Stimulated activated CD8-positive, alpha-beta memory T cell treated with anti-CD3 and anti-CD28 coated beads, Interleukin-4, amount 100 ng/mL, for 1 hour (primary cell): ENCODE measurements at places on chromosomes 3 and 15.

DNA sequence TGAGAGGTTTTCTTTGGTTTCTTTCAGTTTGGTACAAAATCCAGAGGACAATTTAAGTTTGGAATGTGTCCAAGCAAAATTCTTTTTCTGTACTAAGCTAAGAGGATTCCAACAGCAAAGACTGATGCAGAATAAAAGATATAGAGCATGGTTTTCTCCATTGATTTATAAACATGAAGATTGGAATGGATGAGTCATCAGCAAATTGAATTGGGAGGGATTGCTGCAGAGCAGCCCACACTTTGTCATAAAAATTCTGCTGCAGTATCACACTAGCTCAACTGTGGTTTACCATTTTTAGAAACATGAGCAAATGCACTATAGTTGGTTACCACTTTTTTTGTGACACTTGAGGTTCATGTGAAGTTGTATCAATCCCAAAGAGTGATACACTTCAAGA, 16.1 kb upstream of the LARP6 start:
- DNase-seq, result no peak

GRCh38 chr3:56921573-56922453, 120.1 kb upstream of the ARHGEF3 start:
- DNase-seq, result no peak

- no peak for DNase-seq
These were observed 34.7 kb upstream of the AGBL1 start for GRCh38 chr15:86044981-86045380.

- DNase-seq, result no peak
These were observed 29.7 kb downstream of the CACNA2D2 start for GRCh38 chr3:50473768-50474167.

DNA sequence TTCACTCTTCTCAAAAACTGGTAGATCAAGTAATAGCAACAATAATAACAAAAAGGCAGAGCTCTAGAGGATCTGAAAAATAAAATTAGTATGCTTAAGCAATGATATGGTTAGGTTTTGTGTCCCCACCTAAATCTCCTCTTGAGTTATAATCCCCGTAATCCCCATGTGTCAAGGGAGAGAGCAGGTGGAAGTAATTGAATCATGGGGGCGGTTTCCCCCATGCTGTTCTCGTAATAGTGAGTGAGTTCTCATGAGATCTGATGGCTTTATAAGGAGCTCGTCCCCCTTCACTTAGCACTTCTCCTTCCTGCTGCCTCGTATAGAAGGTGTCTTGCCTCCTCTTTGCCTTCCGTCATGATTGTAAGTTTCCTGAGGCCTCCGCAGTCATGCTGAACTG, 60.2 kb upstream of the ABHD2 start:
- DNase-seq, result no peak

DNA sequence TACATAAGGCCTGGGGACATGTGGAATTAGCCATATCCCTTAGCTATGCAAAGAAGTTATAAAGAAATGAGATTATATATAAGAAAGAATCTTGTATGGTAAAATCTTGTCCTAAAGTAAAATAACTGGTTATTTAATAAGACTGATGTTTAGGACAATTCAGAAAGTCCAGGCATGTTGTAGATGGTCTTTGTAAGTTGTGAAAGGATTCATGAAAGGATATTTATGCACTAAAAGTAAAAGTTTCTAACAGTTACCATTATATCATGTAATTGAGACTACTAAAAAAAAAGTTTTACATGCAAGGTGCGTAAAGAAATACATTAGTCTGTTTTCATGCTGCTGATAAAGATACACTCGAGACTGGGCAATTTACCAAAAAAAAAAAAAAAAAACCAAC, 146.3 kb downstream of the FMN1 start:
- DNase-seq, result no peak

DNA sequence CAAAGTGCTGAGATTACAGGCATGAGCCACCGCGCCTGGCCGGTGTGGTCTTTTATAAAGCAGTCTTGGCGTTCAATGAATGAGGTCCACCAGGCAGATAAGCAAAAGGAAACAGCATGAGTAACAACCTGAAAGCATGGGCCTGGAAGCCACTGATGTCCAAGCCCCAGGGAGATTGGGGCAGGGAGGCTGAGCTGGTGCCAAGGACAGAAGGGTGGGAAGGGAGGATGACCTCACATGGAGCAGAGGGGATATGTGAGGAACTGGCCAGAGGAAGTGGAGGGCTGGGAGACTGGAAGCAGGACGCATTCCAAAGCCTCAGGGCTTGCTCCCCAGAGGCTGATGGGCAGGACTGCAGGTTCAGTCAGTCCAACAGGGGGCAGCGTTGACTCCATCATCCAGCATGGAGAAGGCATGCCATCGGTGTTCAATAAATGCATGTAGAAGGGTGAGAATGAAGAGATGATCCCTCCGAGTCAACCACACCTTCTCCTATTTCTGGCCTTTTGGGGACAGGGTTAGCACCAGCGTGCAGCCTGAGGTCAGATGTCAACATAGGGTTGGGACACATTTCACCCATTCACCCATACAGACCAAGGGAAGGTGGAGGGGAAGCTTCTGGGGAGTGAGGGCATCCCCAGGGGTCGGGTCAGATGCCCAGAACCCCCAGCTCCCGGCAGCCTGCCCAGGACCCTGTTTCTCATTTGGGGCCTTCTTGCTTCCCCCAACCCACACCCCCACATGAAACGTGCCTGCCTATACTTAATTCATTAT, 14.8 kb downstream of the MYL3 start:
- no peak for DNase-seq

- DNase-seq, result no peak
These were observed 8.2 kb downstream of the SLC27A2 start for GRCh38 chr15:50190166-50190570.

DNA sequence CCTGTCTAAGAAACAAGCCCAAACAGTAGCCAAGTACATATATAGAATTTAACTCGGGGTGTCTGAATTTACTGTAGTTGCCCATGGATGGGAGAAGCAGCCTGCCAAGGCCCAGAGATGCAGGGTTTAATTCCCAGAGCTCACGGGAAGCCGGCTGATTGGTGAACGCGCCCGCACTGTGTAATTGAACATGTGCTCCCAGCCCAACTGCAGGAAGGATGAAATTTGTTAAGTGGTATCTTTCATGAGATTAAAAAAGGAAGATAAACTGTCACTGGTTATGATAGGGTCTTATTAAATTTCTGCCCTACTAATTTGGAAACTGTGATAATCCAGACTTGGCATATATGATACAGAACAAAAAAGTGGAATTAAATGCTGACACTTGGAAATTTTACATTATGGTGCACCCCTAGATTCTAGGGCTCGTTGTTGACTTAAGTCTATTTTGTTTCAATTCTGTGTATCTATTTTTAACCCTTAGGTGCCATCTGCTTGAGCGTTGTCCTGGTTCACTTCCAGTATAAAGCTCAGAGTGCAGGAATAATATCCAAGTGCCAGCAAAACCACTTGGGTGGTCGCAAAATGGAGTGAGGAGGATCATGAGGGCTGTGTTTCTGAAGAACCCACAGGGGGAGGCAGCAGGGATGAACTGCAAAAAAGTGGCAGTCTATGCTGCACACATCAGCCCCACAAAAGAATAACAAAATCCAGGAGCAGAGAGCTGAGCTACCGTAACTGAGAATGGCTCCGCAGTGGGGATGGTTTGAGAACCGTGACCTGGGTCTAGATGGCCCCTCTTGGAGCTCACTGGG, 13.8 kb upstream of the TMC3 start:
- no peak for DNase-seq

- DNase-seq, result no peak
These were observed 83.5 kb downstream of the SLC25A26 start for GRCh38 chr3:66304293-66304692.

- no peak for DNase-seq
These were observed 189.4 kb downstream of the WNT5A start for GRCh38 chr3:55297706-55298105.

GRCh38 chr3:26752466-26752865, 129.9 kb downstream of the LRRC3B start:
- no peak for DNase-seq

- no peak for DNase-seq
These were observed 1.5 kb downstream of the DIS3L start for GRCh38 chr15:66294932-66295235.

GRCh38 chr3:157868946-157869345, 237.3 kb downstream of the SHOX2 start:
- no peak for DNase-seq

DNA sequence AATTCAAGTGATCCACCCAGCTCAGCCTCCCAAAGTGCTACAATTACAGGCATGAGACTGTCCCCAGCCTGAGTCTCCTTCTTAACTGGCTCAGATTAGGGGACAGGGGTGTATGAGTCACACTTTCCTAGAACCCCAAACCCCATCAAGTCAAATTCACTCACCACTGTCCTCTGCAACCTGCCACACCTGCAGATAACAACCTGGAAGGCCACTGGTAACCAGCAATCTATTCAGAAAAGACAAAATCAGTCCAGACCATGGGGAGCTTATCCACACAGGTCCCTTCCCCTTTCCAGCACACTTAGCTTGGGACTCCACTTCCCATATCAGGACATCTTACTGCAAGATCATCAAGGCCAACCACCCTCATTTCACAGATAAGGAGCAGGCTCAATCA, 6.4 kb downstream of the WDR73 start:
- no peak for DNase-seq

DNA sequence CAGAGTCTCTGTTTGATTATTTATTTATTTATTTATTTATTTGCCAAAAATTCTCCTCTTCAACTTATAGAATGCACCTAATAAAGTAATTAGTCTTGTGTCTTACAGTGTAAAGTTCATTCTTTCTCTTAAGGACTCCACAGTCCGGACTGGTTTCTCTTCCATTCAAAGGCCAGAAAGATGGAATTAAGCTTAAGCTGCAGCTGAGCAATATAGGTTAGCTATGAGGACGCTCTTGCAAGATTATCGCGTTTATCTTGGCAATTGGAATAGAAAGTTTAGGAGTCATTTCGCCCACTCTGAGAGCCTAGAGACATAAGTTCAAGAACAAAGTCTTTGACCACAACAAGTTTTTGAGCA, 15.0 kb downstream of the TAGLN3 start:
- DNase-seq, result no peak

DNA sequence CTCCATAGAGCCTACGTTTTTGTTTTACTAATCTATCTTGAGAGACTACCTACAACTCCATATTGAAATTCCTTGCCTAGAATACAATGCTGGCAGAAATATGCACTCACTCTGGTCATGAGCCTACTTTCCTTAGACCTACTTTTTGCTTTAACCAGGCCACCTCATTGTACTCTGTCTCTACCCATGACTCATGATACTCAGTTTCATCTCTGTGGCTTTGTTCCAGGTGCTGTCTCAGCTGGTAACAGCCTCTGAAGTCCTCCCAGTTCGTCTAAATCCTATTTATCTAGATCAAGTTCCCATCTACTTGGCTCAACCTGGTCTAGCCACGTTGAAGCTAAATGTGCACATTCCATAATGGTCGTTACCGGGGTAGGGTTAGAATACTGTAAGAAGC, 536.4 kb downstream of the RSL24D1 start:
- DNase-seq, result no peak

DNA sequence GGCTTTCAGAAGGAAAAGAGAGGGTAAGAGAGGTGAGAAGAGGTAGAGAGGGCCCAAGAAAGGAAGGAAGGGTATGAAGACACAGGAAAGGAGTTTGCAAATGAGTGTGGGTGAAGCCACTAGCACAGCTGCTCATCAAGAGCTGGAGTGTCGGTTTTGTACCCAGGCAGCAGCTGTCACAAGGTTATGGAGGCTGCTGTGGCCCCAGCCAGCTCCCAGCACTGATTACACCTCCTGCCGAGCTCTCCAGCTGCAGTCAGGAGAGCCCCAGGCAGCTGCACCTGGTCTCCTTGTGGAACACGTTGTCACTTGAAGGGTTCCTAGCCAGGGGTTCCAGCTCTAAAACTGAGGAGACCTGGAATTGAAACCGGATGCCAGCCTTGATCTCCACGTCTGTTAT, 60.4 kb upstream of the CHD2 start:
- DNase-seq, result no peak

- no peak for DNase-seq
These were observed 34.7 kb downstream of the SHC4 start for GRCh38 chr15:48928877-48929538.

GRCh38 chr15:63210151-63211091, 21.0 kb downstream of the RAB8B start:
- DNase-seq, result no peak

DNA sequence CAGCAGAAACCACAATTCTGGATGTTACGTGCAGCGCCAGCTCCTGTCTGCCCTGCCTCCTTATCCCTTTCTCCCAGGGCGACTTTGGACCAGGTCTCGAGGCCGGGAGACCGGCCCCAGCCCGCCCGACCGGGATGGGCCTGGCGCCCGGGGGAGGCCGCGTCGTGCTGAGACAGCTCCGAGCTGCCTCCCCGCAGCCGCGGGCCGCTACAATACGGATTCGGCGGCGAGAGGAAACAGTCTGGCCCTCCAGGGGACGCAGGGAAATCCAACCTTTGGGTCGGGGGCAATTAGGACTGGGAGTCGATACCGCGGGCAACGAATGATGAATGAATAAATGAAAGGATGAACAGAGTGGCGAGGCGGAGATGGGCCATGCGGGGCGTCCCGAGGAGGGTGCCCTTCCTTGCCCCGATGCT, 537 bp downstream of the GRAMD2A start:
- DNase-seq, result no peak

DNA sequence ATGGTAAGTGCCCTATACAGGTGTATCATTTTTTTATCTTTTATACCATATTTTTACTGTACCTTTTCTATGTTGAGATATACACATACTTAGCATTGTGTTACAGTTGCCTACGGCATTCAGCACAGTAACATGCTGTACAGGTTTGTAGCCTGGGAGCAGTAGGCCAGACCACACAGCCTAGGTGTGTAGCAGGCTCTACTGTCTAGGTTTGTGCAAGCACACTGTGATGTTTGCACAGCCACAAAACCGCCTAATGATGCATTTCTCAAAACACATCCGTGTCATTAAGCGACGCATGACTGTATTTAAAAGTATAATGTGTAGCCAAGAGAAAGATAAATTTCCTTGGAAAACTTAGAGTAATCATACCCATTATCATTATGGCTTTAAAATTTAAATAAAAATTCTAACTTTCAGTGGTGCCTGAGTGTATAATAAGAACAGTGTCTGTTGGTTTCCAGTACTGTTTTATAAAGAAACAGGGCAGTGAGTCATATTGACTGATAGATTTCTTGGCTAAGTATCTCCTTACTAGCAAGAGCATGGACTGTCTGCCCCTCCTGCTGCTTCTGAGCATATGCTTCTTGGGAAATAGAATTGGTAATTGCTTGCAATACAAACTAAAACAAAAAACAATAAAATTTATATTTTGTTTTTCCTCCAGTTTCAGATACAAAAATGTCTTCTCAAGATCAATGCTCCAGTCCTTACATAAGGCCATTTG, 18.3 kb downstream of the CALML4 start:
- DNase-seq, result no peak

DNA sequence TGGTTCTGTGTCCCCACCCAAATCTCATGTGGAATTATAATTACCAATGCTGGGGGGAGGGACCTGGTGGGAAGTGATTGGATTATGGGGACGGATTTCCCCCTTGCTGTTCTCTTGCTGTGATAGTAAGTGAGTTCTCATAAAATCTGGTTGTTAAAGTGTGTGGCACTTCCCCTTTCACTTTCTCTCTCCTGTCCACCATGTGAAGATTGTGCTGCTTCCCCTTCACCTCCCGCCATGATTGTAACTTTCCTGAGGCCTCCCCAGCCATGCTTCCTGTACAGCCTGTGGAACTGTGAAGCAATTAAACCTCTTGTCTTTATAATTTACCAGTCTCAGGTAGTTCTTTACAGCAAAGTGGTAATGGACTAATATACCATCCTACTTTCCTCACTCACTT, 289.6 kb downstream of the EFHB start:
- no peak for DNase-seq
